ENCODE measurements at places on chromosomes 16 and 17.

- DNase-seq, result peak; percentile 74
Observed at GRCh38 chr16:5056352-5056751, 9.4 kb downstream of the C16orf89 start.

GRCh38 chr17:55699181-55699860 lies 23.3 kb downstream of the TMEM100 start:
- DNase-seq, result no peak

DNA sequence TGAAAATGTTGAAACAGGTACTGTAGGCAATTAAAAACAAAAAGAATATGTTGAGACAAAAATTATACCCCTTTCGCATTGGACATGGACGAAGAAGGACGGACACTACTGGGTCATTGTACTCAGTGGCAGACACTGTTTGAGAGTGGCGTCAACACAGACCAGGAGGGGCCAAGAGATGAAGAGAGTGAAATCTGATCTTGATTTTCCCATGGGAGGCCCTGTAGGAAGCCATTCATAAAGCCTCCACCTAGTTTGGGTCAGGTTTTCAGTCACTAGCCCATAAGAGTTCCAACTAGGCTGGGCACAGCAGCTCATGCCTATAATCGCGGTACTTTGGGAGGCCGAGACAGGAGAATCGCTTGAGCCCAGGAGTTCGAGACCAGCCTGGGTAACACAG lies 23.6 kb upstream of the SMURF2 start:
- DNase-seq, result peak; percentile 53

- DNase-seq, result no peak
Observed at GRCh38 chr16:1899641-1900451, 18.4 kb downstream of the HS3ST6 start.

DNA sequence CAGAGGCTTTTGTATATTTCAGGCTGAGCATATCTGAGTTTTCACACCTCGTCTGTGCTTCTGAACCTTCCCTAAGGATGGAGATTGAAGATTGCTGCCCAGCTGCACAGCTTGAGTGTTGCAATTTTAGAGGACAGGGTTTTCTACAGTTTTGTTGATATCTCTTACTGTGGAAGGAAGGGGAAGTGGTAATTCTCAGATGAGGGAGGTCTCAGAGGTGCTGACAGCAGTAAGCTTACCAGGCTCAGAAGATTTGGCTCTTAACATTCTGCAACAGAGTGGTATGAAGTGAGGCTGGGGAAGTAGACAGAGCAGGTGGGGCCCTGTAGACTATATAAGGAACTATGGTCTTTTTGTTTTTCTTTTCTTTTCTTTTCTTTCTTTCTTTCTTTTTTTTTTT lies 45.8 kb upstream of the ARHGAP17 start:
- DNase-seq, result no peak

- no peak for DNase-seq
Observed at GRCh38 chr17:82664701-82665182, 16.5 kb upstream of the WDR45B start.

All from HEK293T (cell line).